ENCODE measurements at places on chromosomes 6 and 20. TPM values are rescaled to one million over a fixed set of nuclear protein-coding genes. Genes with fewer than 3 reads are reported as not detected.

Gene ZBP1
- polyA plus RNA-seq, result 0.21 TPM

DNA sequence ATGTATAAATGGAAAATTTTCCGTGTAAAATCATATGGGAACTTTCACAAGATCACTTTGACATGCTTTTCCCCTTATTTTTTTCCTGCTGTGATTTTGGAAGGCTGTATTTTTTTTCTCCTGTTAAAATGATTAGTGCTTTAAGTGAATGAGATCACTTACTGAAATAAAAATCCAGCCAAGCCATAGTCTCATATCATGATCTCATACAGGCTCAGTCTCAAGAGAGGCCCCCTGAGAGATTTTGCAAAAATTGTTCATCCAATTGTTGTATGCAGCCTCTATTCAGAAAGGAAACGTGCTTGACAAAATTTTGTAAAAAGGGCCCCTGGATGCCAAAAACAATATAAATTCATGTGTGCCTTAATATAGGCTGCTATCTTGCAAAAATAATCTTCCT, 528.2 kb downstream of the HDGFL1 start:
- no peak for DNase-seq

DNA sequence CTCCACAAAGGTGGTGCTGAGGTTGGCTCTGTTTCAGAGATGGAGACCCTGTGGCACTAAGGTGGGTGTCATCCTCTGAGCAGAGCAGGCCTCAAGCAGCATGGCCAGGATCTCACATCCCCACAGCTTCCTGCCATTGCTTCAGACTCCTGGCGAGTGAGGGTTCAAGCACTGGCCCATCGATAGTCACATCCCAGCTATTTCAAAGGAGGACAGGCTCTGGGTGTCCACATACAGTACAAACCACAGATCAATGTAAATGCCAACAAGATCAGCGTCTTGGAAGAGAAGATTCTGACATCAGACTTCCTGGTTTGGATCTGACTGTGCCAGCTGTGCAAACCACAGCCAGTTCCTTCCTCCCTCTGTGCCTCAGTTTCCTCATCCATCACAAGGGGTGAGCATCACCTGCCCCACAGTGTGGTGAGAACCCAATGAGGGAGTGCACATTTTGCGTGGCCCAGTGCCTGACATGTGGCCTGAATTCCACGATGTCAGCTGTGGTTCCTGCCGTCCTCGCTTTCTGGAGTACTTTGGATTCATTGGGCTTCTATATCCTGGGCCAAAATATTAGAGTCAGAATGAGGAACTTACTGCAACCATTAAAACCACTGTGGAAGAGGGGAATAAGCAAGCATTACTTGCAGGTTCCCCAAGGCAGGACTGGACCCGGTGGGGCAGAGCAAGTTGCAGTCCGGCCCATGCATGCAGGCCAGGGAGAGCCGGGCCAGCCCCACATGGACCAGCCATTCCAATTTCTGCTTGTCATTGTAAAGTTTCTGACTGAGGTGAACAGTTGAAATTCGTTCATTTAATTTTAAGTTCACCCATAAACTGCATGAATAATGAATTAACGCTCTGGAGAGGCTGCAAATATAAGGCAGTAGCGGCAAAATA, 236.0 kb downstream of the TTLL2 start:
- DNase-seq, result no peak

DNA sequence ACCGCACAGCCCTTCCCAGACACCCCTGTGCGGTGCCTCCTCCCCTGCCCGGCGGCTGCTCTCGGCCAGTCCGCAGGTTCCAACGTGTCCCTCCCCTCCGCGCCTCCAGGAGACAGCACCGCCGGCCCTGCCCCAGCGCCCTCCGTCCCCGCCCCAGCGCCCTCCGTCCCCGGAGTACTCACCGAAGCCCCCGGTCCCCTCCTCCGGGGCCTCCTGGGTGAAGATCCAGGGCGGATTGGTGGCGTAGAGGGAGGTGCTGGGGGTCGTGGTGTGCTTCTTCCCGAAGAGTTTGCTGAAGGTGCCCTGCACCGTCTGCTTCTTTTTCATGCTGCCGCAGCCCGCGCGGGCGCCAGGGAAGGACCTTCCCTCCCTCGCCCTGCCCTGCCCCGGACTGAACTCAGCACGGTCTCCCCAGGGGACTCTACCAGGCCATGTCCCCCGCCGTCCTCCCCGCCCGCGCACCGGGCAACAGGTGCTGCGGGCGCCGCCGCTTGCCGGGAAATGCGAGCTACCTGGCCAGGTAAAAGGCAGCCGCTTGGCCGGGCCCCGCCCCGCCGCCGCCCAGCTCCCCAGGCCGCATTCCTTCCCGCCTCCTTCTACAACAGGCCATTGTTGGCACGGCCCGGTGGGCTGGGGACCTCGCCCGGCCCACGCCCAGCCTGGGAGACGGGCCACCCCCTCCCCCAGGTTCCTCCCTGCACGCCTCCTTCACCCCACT, at the start of gene C6orf132:
TSS of gene C6orf132 (minus strand) at position 503 of the 718 bp plus-strand sequence. CDS start at position 327, 176 bp downstream.
- DNase-seq, result peak; percentile 40

GRCh38 chr20:18971574-18971973, 158.0 kb downstream of the SCP2D1 start:
- no peak for DNase-seq

DNA sequence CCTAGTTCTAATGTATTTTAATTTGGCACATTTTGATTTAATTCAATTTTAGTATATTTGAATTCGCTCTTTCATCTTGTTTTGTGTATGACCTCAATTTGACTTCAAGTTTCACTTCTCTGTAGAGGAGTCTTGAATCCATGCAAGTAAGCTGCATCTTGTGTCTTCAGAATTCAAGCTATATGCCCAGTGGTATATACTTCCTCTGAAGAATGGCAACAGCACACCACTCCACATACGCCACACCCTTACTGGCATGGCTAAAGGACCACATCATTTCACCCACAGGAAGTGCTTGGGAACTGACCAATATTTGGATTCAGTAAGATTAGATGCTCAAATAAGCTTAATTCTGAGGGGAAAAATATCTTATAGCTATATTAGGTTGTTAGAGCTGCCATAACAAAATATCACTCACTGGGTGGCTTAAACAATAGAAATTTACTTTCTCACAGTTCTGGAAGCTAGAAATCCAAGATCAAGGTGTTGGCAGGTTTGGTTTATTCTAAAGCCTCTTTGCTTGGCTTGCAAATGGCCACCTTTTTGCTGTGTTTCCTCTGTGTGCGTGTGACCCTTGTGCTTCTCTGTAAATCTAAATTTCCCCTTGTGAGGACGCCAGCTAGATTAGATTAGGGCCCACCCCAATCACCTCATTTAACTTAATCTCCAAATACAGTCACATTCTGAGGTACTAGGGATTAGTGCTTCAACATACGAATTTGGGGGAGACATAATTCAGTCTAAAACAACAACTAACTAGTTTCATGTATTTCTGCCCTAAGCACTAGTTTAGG, 2.8 kb upstream of the ASF1A start:
- DNase-seq, result no peak

Gene FKBP1C
- 2.9 TPM for polyA plus RNA-seq

DNA sequence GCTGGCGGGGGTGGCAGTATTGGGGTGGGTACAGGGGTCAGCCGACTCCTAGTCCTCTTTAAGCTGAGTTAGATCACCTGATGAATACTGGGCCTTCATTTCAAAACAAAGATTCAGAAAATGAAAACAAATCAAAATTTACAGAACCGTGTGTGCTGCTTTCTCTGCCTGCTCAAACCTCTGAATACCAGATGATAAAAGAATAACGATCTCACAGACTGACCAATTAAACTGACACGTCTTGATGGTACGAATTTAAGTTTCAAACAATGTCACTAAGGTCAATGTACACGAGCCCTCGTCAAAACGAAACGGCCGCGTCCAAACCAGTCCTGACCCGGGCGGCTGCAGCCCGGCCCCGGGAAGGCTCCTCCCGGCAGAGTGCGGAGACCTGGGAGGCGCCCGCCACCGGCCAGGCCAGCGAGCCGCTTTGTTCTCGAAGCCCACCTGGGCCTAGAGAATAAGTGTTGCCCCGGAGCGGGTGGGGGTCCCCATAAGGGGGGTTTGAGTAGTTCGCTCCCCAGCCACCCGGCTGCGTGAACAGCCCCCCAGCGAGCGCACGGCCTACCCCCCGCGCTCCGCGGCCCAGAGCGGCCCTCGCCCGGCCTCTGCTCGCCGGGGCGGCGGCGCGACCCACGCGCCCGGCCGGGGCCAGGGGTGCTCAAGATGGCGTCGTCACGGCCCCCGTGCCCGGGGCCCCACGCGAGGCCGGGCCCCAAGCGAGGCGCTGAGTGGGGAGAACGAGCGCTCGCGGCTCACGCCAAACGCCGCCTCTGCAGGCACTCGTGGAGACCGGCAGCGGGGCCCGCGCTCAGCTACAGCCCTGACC, 728 bp downstream of the PSMA7 start:
- no peak for DNase-seq

- no peak for DNase-seq
Observed at GRCh38 chr6:163332575-163332974, 81.9 kb upstream of the QKI start.

Gene HLA-DRB1
- 21.7 TPM for polyA plus RNA-seq

Gene CGA
- polyA plus RNA-seq, result 4.6 TPM

- no peak for DNase-seq
Observed at GRCh38 chr6:168291450-168291849, 28.1 kb downstream of the DACT2 start.

Gene ARFGEF3
- 6.0 TPM for polyA plus RNA-seq

Gene MEP1A
- polyA plus RNA-seq, result 0.04 TPM

All from right lung (tissue), 10 donors.